ENCODE measurements at places on chromosomes 13 and 19.
A peak's percentile ranks its signal among the peaks of the same experiment; 100 is the strongest.

- no peak for ATAC-seq
Observed at GRCh38 chr13:30905932-30906383, at the start of gene MEDAG. TSS of gene MEDAG (plus strand) at chr13:30906271. CDS start at chr13:30906516, 245 bp downstream.

- no peak for ATAC-seq
Observed at GRCh38 chr13:113091891-113092775, 13.5 kb upstream of the F7 start.

DNA sequence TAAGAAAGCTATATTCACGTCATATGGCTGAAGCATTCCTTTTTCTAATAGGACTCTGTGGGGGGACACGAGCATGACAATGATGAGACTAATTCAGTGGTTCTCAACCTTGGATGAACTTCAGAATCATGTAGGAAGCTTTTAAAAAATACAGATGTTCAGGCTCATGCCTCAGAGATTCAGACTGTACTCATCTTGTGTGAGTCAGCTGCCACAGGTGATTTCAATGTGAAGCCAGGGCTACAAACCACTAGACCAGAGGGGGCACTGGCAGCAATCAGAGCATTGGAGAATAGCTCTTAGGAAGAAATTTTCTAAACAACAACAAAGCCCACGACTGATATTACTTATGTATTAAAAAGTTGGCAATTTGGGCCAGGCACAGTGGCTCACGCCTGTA lies 91.7 kb downstream of the SERP2 start:
- no peak for ATAC-seq

DNA sequence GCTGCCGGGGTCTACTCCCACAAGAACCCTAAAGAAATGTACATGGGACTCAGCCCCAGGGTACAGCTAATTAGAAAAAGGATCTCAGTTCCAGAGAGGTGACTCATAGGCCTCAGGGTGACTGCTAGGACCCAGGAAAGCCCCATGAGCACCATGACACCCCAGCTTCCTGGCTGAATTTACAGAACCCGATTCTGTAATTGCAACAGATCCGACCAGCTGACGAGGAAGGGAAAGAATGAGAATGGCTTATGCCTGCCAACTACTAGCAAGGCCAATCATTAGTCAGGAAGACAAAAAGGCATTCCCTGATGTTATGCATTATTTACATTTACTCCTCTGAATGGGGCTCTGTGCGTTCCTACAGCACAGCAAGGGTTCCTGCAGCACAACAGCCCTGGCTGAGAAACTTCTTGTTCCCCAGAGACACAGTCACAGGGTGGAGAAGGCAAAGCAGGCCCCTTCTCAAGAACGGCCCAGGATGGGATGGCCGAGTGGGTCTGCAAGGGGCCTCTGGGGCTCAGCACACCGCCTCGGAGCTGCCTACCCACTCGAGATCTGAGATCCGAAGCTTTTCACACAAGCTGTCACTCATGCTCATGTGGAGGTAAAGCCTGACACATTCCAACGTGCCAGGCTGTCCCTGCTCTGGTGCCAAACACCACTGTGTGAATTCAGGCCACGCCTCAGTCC lies 27.2 kb downstream of the PBX4 start:
- ATAC-seq = peak; percentile 96

GRCh38 chr19:31676271-31677004 lies 327.2 kb upstream of the TSHZ3 start:
- ATAC-seq = no peak

DNA sequence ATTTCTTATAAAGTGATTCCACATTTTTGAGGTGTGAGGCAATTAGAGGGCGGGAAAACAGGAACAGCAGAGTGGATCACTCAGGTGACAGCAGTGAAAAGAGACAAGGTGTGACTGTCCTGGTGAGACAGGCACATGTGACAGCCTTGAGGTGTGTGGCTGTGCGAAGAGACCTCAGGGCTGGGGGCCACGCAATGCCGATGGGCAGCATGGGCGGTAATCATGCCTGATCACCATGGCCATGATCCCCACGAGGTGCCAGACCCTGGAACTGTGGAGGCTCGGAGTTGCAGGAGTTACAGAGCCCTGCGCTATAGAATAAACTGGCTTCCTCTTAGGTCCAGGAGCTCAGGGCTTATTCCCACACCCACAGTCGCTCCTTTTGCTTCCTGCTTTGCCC lies 2.0 kb downstream of the SPACA6 start:
- no peak for ATAC-seq

DNA sequence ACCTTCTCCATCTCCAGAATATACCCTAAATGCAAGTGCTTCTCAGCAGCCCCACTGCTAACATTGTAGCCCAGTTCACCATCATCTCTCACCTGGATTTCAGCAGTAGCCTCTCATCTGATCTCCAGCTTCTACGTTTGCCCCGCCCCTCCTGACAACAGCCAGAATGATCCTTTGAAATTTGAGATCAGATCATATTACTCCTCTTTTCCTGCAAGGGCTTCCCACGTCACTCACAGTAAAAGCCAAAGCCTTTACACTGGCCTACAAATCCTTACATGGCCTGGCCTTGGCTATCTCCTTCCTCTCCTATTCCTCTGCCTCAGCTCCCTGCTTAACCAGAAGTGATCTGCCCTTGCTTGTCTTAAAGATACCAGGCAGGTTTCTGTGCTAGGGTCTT lies 94.3 kb upstream of the NBEA start:
- no peak for ATAC-seq

GRCh38 chr13:52194184-52194868 lies 34.9 kb upstream of the NEK3 start:
- ATAC-seq = peak; percentile 88

DNA sequence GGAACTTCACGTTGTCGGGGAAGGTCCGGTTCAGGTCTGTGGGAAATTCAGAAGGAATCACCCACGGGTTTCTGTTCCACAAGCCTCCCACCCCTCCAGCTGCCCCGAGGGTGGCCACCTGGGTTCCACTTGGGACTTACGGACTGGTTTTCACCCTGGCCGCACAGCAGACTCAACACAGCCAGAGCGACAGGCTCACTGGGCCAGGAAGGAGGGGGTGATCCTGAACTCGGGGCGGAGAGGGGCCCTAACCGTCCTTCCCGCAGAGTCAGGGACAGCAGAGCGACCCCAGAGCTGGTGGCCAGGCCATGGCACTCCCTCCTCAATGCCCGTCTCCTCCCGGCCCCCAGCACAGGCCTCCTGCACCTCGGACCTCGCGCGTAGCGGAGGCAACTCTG lies 13.0 kb downstream of the GRTP1 start:
- ATAC-seq = no peak

- no peak for ATAC-seq
Observed at GRCh38 chr13:45807520-45808099, 43.9 kb downstream of the SIAH3 start.

All from activated CD4-positive, CD25-positive, alpha-beta regulatory T cell treated with anti-CD3 and anti-CD28 coated beads, Interleukin-2, amount 50 U/mL, for 24 hours (primary cell).